ENCODE measurements at places on chromosomes 16 and 17.

DNA sequence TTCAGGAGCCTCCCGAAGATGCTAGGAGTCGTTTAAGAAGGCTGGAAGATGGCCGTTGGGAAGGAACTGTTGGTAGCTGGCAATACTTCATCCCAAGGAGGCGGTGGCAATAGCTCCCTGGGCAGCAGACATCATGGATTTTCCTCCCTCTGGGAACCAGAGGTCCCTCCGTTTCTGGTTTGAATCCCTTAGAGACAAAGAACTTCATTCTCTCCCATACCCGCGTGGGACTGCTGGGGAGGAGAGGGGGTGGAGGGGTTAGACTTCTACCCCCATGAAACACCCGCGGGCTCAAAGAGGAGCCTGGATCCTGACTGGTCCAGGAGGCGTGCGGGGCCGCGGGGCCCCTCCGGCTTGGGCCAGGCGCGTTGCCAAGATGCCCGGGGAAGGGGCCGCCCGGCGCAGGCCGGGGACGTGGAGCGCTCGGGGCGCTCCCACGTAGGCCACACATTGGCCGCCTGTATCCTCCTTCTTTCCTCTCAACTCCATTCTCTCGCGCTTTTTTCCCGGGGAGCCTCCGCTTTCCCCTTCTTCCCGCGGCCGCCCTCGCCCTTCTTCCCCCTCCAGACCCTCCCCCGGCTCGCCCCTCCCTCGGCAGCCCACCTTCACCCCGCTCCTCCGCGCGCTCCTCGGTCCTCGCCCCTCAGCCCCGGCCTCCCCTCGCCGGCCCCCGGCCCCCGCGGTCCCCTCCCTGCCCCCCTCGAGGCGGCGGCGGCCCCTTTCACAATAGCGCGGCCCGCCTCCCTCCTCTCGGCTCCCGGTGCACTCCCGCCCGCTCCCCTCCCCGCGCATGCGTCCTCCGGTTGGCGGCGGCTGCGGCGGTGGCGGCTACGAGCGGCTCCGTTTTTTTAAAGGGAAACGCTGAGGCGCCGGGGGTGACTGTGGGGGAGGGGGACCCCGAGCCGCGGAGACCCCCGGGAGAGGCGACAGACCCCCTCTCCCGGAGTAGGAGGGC is at the start of gene MSL1:
TSS of gene MSL1 (plus strand) at position 791 of the 955 bp plus-strand sequence. CDS start 642 bp downstream, outside the sequence.
- peak; percentile 95 for DNase-seq

GRCh38 chr17:64682261-64683181 is 20.4 kb upstream of the SMURF2 start:
- DNase-seq = no peak

- no peak for DNase-seq
These were observed 2.9 kb upstream of the C16orf95 start for GRCh38 chr16:87319997-87320491.

- DNase-seq = no peak
These were observed 6.1 kb downstream of the MVP start for GRCh38 chr16:29826342-29826695.

- DNase-seq = no peak
These were observed 197.1 kb downstream of the KCNJ2 start for GRCh38 chr17:70366386-70366785.

- DNase-seq = no peak
These were observed 75.8 kb downstream of the DNAH17 start for GRCh38 chr17:78501241-78502036.

GRCh38 chr16:57285379-57285778 is 907 bp upstream of the PLLP start:
- no peak for DNase-seq

GRCh38 chr17:30961209-30962188 is 9.3 kb upstream of the RNF135 start:
- DNase-seq = peak; percentile 33

DNA sequence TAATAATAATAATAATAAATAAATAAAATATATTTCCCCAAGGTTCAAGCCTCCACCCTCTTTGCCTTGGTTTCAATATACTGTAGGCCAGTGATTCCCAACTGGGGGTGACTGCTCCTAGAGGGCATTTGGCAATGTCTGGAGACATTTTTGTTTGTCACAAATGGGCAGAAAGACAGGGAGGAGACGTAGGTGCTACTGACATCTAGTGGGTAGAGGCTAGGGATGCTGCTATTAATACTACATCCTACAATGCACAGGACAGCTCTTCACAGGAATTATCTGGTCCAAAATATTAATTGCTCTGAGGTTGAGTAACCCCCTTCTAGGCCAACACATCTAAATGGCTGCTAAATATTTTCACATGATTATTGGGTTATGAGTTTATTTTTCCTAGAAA is 12.8 kb upstream of the PRR14 start:
- DNase-seq = peak; percentile 47

DNA sequence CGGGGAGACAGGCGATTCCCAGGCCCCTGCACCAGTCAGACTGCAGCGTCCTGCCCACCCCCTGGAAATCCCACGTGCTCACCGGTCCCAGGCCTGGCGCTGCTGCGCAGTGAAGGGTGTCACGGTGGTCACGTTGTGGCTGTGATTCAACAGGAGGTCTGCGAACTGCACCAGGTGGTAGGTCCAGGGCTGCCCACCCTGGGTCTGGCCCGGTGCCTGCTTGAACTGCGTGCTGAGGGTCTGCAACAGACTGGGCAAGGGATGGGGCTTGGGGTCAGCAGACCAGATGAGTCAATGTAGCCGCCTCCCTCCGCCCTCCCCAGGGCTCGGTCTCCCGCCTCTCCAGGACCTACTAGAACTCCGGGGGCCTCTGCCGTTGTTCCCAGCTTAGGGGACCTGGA is 7.1 kb downstream of the MYBBP1A start:
- DNase-seq = no peak

DNA sequence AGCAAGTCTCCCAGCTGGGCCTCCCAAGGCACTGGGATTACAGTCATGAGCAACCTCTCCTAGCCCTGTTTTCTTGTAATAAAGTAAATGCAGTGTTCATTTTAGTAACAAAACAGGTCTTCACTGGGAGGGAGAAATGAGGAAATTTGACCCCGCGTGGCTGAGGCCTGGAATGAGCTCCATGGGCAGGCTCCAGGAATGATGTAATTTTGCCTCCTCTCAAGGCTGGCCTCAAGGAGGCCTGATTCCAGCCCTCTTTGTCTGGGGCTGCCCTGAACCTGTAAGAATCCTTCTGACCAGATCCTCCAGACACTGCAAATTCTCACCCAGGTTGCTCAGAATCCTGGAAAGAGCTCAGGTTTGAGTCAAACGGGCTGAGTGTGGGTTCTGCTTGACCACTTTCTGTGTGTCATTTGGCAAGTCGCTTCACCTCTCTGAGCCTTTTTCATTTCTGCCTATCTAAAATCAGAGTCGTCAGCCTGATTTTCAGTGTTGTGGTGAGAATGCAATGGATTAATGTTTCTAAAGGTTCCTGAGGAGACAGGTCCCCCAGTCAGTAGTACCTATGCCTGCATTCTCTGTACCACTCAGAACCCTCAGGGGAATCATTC is 57.1 kb downstream of the RAB11FIP4 start:
- DNase-seq = no peak

GRCh38 chr16:53235851-53236250 is 181.1 kb downstream of the CHD9 start:
- DNase-seq = no peak

DNA sequence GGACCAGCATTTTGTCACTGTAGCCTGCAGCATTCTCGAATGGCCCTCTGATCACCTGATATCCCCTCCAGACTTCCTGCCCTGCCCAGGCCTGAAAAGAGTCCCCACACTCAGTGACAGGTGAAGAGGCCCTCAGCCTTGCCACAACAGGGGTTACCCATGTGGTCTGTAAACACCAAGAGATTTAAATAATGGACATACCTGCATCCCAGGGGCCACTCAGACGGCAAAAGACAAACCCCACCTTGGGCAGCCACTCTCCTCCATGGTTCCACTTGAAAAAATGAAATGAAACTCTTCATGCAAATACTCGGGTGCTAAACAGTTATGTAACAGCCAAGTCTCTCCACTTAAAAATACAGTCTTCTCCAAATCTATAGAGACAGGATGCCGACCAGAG is 22.9 kb upstream of the PECAM1 start:
- no peak for DNase-seq

DNA sequence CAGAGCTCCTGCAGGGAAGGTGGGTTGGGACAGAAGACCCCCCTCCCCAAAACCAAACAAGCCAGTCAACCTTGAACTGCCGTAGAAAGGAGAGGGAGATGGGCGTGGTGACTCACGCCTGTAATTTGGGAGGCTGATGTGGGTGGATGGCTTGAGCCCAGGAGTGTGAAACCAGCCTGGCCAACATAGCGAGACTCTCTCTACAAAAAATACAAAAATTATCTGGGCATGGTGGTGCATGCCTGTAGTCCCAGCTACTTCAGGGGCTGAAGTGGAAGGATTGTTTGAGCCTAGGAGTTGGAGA is 42.1 kb downstream of the NT5M start:
- DNase-seq = no peak

DNA sequence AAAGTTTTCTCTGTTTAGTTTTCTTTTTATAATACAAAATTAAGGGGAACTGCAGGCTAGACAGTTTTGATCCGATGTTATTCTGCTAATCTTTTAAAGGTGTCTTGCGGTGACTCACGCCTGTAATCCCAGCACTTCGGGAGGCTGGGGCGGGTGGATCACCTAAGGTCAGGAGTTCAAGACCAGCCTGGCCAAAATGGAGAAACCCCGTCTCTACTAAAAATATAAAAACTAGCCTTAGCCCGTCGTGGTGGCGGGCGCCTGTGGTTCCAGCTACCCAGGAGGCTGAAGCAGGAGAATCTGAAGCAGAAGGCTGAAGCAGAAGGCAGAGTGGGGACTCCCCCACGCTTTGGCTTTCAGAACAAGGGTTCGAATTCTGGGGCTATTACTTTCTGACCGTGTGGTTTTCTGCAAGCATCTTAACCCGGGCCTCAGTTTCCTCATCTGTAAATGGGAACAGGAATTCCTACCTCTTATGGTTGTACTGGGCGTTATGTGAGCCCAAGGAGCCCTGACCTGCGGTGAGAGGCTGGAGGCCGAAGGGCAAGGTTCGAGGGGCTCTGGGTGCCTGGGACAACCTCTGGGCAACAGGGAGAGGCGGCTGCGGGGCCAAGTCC is 1.2 kb upstream of the KATNB1 start:
- DNase-seq = no peak

- no peak for DNase-seq
These were observed 51.2 kb downstream of the CLEC16A start for GRCh38 chr16:10995565-10995964.

GRCh38 chr16:19968891-19969683 is 84.4 kb upstream of the GPRC5B start:
- no peak for DNase-seq

- no peak for DNase-seq
These were observed 174.6 kb upstream of the CDH13 start for GRCh38 chr16:82452004-82452756.

GRCh38 chr17:57550016-57550415 is 195.1 kb downstream of the CCDC182 start:
- DNase-seq = peak; percentile 75

DNA sequence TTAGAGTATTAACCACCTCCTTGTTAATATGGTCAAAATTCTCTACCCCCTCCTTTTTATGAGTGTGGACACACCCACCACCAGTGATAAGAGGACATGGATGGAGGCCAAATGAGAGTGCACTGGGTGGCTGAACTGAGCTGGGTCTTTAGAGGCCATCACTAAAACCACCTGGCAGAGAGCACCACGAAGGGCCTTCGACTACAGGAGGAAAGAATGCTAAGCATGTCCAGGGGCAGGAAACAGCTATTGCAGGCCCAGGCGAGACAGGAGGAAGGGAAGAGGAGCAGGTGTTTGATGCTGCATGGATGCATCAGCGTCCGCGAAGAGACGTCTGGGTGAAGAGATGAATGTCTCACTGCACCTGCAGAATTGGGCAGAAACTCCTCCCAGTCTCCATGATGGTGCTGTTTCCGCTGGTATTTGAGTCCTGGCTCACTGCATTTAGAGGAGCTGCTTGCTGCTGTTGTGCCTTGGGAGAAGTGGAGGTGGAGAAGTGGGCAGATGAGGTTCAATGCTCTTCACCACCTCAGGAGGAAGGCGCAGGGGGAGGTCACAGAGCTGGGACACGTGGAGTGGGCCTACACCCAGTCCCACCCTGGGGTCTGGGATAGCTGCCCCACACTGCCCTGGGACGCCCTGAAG is 33.2 kb downstream of the SPHK1 start:
- DNase-seq = no peak

- DNase-seq = no peak
These were observed 101.8 kb upstream of the METRNL start for GRCh38 chr17:82977606-82978005.
